Stimulated activated CD4-positive, alpha-beta T cell treated with anti-CD3 and anti-CD28 coated beads, Interleukin-2, amount 100 ng/mL, for 24 hours (primary cell): ENCODE measurements at places on chromosomes 13 and 19.
A peak's percentile ranks its signal among the peaks of the same experiment; 100 is the strongest.

- DNase-seq, result no peak
Observed at GRCh38 chr19:10805758-10806247, 30.2 kb downstream of the TMED1 start.

DNA sequence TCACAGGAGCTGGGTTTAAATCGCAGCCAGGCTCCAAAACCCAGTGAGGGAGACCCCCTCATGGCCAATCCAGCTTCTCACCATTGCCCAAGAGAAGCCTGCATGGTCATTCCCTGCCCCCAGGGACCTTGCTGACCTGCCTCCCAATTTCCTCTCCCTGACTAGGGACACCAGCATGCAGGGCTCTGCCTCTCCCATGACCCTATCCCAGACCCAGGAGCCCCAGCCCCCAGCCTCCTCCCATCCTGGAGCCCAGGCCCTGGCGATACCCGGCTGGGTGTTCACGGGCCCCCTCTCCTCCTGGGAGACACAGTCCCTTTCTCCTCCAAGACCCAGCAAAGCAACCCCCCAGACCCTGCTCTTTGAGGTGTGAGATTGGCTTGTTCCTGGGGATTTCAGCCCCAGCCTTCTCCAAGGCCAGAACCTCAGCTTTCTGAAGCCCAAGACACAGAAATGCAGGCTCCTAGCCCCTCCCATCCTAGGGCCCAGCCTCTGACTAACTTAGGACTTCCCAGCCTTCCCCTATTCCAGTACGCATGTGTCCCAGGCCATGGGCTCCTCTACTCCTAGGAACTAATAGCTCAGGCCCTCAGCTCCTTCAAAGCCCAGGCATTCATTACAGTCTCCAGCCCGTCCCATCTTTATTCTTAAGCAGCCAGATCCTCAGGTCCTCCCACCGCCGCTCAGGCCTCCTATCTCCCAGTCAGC is 1.1 kb downstream of the GYS1 start:
- no peak for DNase-seq

DNA sequence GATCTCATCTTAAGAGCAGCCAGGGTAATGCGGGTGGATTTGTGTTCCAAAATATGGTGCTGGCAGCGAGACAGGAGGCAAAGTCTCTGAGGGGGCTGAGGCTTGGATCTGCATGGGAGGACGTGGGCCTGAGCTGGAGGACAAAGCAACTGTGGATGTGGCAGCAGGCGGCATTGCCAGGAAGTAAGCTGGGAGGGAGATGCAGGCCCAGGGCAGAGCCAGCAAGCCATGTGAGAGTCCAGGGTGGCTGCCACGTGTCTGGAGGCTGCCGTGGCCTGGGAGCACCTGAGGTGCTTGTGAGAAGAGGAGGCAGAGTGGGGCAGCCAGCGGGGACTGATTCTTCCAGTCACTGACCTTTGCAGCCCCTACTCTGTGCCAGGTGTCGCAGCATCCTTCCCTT is 52.0 kb downstream of the DPF1 start:
- DNase-seq, result no peak

DNA sequence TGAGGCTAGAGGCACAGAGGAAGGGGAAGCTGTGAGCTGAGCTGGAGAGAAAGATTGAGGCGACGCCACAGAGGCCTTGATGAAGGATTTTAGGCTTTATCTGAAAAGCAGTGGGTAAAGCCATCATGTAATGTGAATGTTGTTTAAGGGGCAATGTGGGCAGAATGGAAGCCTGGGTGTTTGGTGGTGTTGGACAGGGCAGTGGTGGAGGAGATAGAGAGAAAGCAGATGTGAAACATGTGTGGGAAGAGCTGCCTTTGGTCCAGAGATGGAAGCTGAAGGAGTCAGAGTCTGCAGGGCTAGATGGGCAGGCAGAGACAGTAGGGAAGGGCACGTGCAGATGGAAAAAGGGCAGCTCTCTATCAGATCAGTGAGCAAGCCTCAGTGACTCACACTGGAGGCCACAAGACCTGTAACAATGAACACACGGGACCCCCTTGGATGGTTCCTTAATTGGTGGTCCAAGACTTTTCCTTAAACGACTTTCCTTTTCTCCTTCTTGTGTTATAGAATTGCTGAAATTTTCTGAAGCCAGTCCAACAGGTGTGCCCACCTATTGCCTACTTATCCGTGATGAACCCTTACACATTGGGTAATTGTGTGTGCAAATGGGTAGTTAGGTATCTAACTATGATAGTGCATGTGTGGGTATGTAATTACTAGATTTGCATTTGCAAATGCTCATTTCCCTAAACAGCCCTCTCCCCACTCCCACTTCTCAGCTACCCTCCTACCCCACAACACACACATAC is 21.7 kb downstream of the ZNF536 start:
- no peak for DNase-seq

DNA sequence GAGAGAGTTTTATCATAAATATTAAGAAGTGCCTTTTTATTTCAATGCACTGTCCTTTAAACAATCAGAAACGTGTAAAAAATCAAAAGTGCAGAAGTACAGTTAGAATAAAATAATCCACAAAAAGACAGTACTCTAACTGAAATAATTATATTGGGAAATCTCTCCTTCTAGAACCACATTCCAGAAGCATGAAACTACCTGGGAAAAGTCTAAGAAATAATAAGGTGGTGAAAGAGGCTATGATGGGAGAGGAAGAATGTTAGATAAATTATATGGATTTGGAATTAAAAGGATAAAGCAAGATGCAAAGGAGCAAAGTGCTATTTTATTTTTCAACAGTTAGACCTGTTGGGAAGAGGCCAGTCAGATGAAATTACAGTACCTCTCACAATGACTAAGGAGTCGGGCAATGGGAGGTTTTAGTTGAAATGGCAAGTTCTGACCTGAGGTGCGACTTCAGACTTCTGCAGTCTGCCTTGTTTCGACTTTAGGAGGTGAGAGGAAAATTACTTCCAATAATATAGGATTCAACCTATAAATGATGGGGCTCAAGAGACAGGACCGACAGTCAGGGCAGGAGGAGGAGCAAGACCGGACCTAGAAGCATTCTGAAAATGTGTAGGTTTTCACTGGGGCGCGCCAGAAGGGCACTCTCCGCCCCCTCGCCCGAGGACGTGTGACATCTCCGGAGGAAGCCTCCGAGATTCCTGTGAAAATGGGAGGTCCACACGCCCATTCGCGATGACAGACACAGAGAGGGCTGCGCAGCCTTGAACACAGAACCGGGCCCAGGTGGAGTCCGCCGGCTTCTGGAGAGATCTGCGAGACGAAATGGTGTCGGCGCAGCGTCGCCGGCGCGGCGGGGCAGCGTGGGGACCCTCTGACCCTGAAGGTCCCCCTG is 717 bp downstream of the SPRYD7 start:
- DNase-seq, result peak; percentile 53

GRCh38 chr19:39190768-39191167 is 6.0 kb upstream of the NCCRP1 start:
- DNase-seq, result no peak

DNA sequence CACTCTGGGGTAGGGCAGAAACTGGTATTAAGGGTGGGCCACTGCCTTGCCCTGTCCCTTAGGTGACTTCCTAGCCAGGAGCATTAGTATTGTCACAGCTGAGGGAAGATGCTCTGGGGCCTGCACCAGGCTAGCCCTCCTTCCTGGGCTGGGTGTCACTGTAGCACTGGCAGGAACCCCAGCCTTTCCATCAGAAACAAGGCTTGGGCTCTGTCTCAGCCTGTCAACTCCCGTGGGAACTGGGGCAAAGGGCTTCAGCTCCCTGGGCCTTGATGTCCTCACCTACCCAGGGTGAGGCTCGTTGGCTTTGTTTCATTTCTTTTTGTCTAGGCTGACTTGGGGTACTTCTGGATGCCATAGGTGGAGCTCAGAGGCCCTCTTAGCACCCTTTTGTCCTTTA is 18.0 kb downstream of the PAF1 start:
- DNase-seq, result no peak

DNA sequence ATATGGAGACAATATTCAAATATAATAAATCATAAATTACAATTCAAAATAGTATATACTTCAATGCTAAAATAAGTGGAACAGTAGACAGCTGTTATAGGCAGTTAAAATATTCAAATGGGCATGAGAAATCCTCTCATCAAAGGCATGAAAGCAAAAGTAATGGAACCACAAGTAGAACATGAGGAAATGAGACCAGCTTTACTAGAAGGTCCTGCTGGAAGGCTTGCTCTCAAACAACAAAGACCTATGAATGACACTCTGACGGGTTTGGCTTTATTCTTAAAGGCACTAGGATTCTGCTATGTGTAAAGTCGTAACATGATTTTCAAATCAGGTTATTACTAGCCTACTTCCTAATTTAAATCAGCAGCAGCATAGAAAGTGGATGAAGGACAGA is 148.1 kb downstream of the VWA8 start:
- no peak for DNase-seq

DNA sequence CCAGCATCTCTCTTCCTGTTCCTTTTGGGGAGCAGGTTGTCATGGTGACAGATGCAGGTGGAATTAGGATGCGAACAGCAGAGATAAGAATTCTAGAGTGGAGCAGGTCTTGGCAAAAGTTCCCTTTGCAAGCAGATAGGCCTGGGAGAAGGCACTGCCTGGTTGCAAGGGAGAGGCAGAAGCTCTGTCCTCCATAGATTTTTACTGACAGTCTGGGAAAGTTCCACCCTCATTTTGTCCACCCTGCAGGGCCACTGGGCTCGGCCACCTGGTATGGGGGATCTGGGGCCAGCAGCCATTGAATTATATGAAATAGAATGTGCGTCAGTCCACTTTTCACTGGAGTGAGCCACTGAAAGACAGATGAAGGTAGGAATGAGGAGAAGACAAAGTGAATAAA is 141.7 kb downstream of the IER2 start:
- DNase-seq, result no peak

DNA sequence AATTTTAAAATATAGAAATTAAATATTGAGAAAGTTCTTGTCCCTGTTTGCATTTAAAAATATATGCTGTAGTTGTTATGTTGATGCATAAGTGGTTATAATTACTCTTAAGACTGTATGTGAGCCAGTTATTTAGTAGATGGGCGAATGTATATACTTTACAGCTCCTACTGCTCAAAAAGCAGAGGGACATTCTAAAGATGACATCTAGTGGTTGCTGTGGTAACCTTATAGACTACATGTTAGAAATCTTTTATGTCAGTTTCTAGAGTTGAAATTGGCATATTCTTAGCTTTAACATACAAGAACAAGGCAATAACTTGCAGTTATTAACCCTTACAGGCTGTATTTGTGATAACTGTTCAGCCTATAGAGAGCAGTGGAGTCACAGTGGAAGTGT is 160.5 kb downstream of the OLFM4 start:
- no peak for DNase-seq

- DNase-seq, result no peak
Observed at GRCh38 chr19:30695171-30695875, 323.1 kb downstream of the ZNF536 start.

GRCh38 chr13:53379485-53379884 is 350.9 kb downstream of the OLFM4 start:
- DNase-seq, result no peak

DNA sequence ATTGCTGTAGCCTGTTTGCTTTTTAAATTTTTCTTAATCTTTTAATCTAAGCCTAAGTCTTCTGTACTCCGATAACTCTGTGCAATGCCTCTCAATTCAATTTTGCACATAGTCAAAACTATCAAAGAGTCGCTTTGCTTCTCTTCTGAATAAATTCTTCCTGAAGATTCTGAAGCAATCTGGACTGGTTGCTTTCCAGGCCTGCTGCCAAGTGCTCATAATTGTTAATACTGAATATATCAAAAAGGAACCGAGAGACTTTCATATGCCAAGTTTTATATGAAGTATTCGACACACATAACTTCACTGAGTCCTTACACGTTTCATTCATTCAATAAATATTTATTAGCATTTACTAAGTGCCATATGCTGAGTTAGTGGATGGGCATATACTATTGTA is 91.3 kb downstream of the EDNRB start:
- no peak for DNase-seq

DNA sequence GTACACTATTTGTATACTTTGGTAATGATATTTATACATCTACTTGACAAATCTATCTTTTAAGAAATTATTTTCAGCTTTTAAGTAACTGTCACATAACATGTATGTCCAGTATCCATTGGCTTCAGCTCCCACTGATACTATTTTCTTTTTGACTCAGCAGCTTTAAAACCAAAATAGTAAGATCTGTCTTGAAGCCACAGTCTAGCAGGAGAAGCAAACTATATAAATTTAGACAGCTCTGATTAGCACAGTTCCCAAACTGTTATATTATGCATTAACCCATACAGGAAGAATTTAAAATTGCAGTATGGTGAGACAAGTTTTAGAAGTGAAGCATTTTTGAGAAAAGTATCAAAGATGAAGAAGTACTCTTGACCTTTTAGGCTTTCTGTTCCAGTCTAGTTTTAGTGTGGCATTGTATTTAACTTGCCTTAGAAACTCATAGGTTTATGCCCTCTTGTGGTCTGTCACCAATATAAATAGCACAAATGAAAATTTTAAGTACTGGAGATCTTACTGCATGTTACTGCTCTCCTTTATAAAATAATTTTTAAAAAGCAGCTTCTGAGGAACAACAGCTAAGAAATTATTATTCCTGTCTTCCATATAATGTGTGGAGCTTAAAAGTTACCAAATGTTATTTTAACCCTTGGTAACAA is 24.7 kb downstream of the URI1 start:
- no peak for DNase-seq

- DNase-seq, result no peak
Observed at GRCh38 chr13:33033986-33034385, 17.8 kb downstream of the KL start.

GRCh38 chr19:7450243-7451223 is 38.3 kb downstream of the PEX11G start:
- no peak for DNase-seq

- DNase-seq, result no peak
Observed at GRCh38 chr13:30312904-30313303, 5.6 kb upstream of the KATNAL1 start.

- DNase-seq, result no peak
Observed at GRCh38 chr13:110108348-110109139, 198.4 kb downstream of the COL4A1 start.

- DNase-seq, result no peak
Observed at GRCh38 chr13:113960276-113960948, 13.5 kb downstream of the C13orf46 start.

DNA sequence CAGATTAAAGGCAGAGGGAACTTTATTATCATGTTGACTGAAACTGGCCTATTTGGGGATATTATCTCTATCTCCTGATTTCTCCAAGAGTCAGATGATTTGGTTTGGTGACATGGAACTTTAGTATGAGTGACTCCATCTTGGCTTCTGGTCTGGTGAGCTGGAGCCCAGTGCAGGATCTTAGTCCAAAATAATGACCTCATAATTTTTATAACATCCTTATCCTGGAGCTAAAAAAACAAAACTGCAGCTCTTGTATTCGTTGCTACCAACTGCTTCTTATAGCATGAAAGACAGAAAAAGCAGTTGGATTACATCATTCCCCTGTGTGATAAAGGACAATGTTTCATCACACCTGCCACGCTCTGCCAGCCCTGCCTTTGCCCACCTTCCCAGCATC is 39.3 kb upstream of the RNF17 start:
- no peak for DNase-seq

GRCh38 chr19:2650515-2650914 is 52.0 kb downstream of the GNG7 start:
- no peak for DNase-seq
